SJSA1 (cell line): ENCODE measurements at places on chromosomes 1 and 21.

DNA sequence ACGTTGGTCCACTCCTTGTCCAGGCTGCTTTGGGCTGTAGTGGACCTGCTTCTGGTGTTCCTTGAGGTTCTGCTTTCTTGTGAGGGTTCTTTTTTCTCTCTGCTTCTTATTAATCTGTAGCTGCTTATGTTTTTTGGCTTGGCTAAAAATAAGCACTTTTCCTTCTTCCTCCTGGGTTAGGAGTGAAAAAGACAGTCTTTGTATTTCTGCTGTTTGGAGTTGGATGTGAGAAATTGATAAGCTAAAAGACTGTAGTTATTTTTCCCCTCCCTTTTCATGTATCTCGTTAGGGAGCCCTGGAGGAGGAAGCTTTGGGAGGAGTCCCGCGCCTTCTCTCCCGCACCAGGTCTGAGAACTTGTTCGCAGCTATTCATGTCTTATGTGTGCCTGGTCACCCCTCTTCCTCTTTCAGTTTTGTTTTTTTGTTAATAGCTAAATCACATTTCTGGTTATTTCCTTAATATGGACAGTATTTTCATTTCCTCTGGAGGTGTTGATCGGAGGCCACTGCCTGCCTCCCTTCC, 79.0 kb downstream of the GALNT2 start:
- no peak overlapping the region for H3K27ac ChIP-seq
- no peaks in the 10 kb centered on the region for H3K27me3 ChIP-seq
- H3K36me3 ChIP-seq, result no peaks in the 10 kb centered on the region; the same call in 1 of the 2 replicates
- no peak overlapping the region for H3K4me3 ChIP-seq
- H3K4me1 ChIP-seq, result peaks cover 5% of the 10 kb centered on the region

- H3K27ac ChIP-seq, result no peak overlapping the region
- DNase-seq, result no peak
- no peak overlapping the region for H3K4me3 ChIP-seq
- H3K27me3 ChIP-seq, result no peaks in the 10 kb centered on the region
These were observed 58.9 kb downstream of the DIPK1A start for GRCh38 chr1:92902406-92902744.

DNA sequence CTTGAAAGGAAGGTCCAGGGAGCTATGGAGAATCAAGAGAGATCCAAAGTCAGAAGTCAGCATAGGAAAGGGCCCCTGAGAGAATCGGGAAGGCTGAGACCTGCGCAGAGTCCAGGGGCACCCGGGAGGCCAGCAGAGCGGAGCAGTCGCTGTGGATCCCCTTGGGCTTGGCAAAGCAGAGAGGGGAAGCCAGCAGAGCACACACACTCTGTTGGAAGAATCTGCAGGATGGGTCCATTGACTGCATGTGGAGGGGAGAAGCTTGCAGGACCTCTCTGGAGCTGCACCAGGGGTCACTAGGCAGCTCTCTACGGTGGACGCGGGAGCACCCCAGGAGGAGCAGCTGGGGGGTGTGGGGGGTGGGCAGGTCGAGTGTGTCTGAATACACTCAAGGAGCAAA, 6.4 kb downstream of the RIPK4 start:
- DNase-seq, result no peak
- peaks cover 44% of the 10 kb centered on the region for H3K4me1 ChIP-seq
- no peak overlapping the region for H3K4me3 ChIP-seq
- H3K27me3 ChIP-seq, result no peaks in the 10 kb centered on the region
- H3K36me3 ChIP-seq, result no peaks in the 10 kb centered on the region
- H3K27ac ChIP-seq, result no peak overlapping the region

DNA sequence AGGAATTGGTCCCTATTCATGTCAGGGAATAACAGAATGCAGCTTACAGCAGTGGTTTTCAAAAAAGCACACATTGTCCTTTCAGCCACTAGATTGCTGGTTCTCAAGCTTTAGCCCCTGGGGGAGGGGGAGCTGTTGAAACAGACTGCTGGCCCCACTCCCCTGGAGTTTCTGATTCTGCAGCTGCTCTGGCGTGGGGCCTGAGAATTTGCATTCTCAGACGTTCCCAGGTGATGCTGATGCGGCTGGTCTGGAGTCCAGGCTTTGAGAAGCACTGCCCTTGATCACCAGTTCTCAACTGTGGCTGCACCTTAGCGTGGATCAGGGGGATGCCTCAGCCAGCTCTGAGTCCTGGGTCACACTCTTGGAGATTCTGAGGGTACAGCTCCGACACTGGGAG, 62.7 kb upstream of the LAPTM5 start:
- H3K27ac ChIP-seq, result no peak overlapping the region
- no peak overlapping the region for H3K4me3 ChIP-seq
- H3K4me1 ChIP-seq, result peaks cover 40% of the 10 kb centered on the region
- H3K36me3 ChIP-seq, result no peaks in the 10 kb centered on the region

- H3K27me3 ChIP-seq, result no peaks in the 10 kb centered on the region; the same call in 1 of the 2 replicates
- H3K36me3 ChIP-seq, result no peaks in the 10 kb centered on the region
- no peak for DNase-seq
- no peak overlapping the region for H3K27ac ChIP-seq
- H3K4me1 ChIP-seq, result no peaks in the 10 kb centered on the region
- no peak overlapping the region for H3K4me3 ChIP-seq
These were observed 42.3 kb upstream of the KCNK2 start for GRCh38 chr1:215040190-215040589.

- H3K4me1 ChIP-seq, result no peaks in the 10 kb centered on the region
- H3K27me3 ChIP-seq, result 0 out of 2 replicates have a peak, but pooled peaks cover 2% of the 10 kb centered on the region
- no peak overlapping the region for H3K4me3 ChIP-seq
- no peaks in the 10 kb centered on the region for H3K36me3 ChIP-seq
These were observed 106.5 kb downstream of the UCHL5 start for GRCh38 chr1:192952646-192953045.

DNA sequence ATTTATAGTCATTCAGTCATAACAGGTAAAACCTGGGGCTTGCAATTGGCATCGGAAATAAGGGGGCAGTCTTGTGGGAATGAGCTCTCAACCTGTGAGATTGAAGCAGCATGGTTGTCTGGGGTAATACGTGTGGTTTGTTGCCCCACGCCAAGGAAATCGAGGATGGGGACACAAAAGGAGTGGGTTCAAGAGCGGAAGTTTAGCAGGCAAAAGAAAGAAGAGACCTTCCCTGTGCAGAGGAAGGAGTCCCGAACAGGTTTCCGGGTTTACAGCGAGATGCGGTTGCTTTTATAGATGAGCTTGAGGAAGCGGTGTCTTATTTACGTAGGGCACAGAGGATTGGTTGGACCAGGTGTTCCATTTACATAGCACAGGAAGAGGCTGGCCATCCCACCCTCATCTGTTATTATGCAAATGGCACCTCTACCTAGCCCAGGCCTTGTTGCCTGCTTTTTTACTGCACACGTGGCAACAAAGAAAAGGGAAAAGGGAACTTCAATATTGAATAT, 37.3 kb downstream of the IFNAR1 start:
- DNase-seq, result no peak
- no peaks in the 10 kb centered on the region for H3K36me3 ChIP-seq
- H3K4me1 ChIP-seq, result peaks cover 21% of the 10 kb centered on the region
- no peak overlapping the region for H3K4me3 ChIP-seq
- H3K27me3 ChIP-seq, result no peaks in the 10 kb centered on the region

DNA sequence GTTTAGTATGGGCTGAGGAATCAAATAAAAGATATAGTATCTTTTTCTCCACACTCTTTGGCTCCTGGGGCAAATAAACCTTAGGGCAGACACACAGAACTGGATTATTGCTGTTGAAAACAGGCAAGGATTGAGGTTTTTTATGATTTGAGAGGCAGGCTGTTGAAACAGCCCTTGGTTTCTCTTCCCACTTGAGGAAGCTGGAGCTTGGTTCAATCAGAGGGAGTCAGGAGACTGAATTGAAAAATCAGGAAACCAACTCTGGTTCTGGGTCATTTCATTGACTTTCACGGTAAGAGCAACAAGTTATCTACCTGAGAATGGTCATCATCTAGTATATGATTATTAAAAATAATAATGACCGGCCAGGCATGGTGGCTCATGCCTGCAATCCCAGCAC, 108.4 kb downstream of the CNIH3 start:
- no peaks in the 10 kb centered on the region for H3K27me3 ChIP-seq
- peaks cover 3% of the 10 kb centered on the region; the same call in 1 of the 2 replicates for H3K36me3 ChIP-seq
- H3K4me1 ChIP-seq, result peaks cover 28% of the 10 kb centered on the region
- no peak overlapping the region for H3K4me3 ChIP-seq
- no peak for DNase-seq

- H3K27me3 ChIP-seq, result no peaks in the 10 kb centered on the region
- H3K27ac ChIP-seq, result no peak overlapping the region
- no peaks in the 10 kb centered on the region for H3K4me1 ChIP-seq
- no peak for DNase-seq
- H3K4me3 ChIP-seq, result no peak overlapping the region
- H3K36me3 ChIP-seq, result no peaks in the 10 kb centered on the region
These were observed 41.7 kb upstream of the GPR153 start for GRCh38 chr1:6302568-6302967.

GRCh38 chr21:32413697-32414578, 1.4 kb downstream of the EVA1C start:
- peaks cover 44% of the 10 kb centered on the region for H3K4me1 ChIP-seq
- H3K36me3 ChIP-seq, result peaks cover 5% of the 10 kb centered on the region
- no peaks in the 10 kb centered on the region for H3K27me3 ChIP-seq
- no peak overlapping the region for H3K4me3 ChIP-seq

GRCh38 chr1:40856656-40857302, 5.4 kb downstream of the CITED4 start:
- 0 out of 2 replicates have a peak, but pooled peaks cover 3% of the 10 kb centered on the region for H3K27me3 ChIP-seq
- no peaks in the 10 kb centered on the region; the same call in 1 of the 2 replicates for H3K36me3 ChIP-seq
- no peak overlapping the region for H3K27ac ChIP-seq
- no peak for DNase-seq
- peaks cover 9% of the 10 kb centered on the region for H3K4me1 ChIP-seq
- no peak overlapping the region for H3K4me3 ChIP-seq

DNA sequence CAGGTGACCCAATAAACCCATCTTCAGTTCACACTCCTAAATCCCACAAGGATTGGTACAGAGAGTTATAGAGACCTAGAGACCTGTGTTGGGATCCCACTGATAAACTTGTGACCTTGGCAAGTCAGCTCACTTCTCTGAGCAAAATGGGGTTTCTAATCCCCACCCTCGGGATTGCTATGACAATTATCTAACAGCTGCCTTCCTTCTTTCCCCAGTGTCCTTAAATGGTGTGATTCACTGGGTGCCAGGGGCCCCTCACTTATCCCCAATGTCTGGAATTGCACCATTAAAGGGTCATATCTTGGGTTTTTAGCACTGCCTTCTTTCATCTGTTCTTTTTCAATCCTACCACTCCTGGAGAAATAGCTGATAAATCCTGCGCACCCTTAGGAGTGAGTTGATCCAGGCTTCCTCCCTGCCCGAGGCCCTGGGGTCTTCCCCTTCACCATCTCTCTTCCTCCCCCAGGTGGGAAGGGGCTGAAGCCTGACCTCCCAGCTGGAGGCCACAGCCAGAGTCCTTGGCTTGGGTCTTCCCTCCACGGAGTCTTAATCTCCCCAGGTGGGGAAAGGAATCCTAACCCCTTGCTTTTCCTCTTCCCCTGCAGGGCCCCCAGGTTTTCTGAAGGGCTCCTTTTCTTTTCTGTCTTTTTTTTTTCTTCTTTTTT, 39.7 kb downstream of the LACTBL1 start:
- no peak for DNase-seq
- H3K4me3 ChIP-seq, result no peak overlapping the region
- H3K27ac ChIP-seq, result no peak overlapping the region
- H3K36me3 ChIP-seq, result no peaks in the 10 kb centered on the region
- peaks cover 15% of the 10 kb centered on the region for H3K27me3 ChIP-seq

- H3K36me3 ChIP-seq, result peaks cover 17% of the 10 kb centered on the region
- H3K4me1 ChIP-seq, result peaks cover 20% of the 10 kb centered on the region
- no peaks in the 10 kb centered on the region for H3K27me3 ChIP-seq
- no peak overlapping the region for H3K4me3 ChIP-seq
These were observed 2.5 kb upstream of the TMEM201 start for GRCh38 chr1:9586147-9586766.

GRCh38 chr21:35136106-35136505, 87.0 kb upstream of the RUNX1 start:
- no peaks in the 10 kb centered on the region for H3K27me3 ChIP-seq
- H3K27ac ChIP-seq, result peak overlapping the region; percentile 73
- no peak overlapping the region for H3K4me3 ChIP-seq
- no peak for DNase-seq

DNA sequence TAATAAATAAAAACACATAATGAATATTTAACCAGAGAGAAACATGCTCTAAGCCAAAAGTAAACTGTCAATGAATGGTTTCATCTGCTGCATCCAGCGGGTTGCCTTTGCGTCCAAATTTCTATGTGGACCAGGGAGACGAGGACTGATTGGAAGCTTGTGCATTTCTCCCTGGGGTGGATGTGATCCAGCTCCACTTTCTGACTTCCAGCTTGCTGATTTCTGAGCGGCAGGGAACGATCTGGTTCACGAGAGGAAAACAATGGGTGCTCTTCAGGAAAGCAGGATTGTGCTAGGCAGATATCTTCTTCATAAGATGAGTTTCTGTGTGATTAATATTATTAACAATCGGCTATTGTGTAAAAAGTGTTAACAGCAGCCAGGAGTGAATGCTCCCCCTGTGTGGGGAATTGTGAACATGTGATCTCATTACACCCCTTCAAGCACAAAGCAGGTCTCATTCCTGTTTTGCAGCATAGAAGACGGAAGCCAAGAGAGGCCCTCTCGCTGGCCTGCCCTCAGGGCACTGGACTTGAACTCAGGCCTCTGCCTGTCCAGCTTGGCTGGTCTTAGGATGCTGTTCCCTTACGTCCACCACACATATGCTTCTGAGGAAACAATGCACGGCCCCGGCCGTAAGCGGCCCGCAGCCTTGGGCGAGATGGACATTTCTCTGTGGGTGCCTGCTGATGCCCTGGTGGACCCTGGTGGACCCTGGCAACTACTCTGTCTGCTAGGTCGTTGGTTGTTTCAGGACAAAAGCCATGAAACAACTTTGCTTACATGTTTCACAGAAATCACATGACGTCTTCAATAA, 183.4 kb upstream of the C1orf174 start:
- DNase-seq, result no peak
- H3K4me1 ChIP-seq, result no peaks in the 10 kb centered on the region
- no peak overlapping the region for H3K27ac ChIP-seq
- no peaks in the 10 kb centered on the region for H3K36me3 ChIP-seq
- H3K4me3 ChIP-seq, result no peak overlapping the region

GRCh38 chr1:30505853-30506252, 217.5 kb downstream of the MATN1 start:
- H3K4me1 ChIP-seq, result no peaks in the 10 kb centered on the region
- DNase-seq, result no peak
- no peak overlapping the region for H3K27ac ChIP-seq
- H3K27me3 ChIP-seq, result no peaks in the 10 kb centered on the region

DNA sequence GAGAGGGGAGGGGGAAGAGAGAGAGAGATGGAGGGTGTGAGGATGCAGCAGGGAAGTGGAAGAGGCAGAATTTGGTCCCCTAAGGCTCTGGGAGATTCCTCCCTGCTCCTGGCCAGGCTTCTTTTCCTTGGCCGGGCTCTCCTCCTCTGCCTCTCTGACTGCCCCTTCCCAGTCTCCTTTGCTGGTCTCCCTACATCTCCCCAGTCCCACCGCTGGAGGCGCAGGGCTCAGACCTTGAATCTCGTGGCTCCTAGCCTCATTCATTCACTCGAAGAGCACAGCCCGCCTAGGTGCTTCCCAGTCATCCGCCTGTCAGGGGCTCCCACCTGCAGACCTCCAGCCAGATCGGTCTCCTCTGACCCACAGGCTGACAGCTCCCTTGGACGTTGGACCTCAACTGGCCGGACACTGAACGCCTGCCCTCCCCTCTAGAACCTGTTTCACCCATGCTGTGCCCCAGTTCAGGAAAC, 76.5 kb downstream of the VWA5B1 start:
- no peaks in the 10 kb centered on the region for H3K36me3 ChIP-seq
- DNase-seq, result peak; percentile 51
- H3K27me3 ChIP-seq, result peaks cover 22% of the 10 kb centered on the region
- peak overlapping the region; percentile 26 for H3K4me3 ChIP-seq

GRCh38 chr1:3417934-3418333, 36.5 kb upstream of the ARHGEF16 start:
- H3K27me3 ChIP-seq, result no peaks in the 10 kb centered on the region
- H3K4me3 ChIP-seq, result no peak overlapping the region
- H3K4me1 ChIP-seq, result no peaks in the 10 kb centered on the region
- no peak overlapping the region for H3K27ac ChIP-seq
- no peak for DNase-seq
